ENCODE measurements at places on chromosomes 2 and 18.
A peak's percentile ranks its signal among the peaks of the same experiment; 100 is the strongest.

GRCh38 chr2:219724628-219725027, 97.2 kb downstream of the SLC4A3 start:
- DNase-seq: no peak

DNA sequence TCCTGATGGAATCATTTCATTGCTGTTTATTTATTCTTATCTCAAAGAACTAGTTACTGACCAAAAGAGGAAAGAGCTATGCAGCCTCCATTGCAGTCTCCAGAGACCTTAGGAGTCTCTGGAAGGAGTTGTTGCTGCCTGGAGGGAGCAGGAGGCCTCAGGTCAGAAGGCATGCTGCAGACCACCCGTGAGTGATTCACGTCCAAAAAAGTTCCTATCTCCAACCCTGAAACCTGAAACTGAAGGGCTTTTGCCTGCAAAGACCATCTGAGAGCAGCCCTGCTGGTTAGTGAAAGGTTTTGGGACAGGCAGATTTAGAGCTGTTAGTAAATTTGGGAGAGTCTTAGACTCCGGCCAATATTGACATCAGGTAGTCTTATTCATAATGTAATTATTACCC, 29.1 kb downstream of the SLC25A52 start:
- no peak for DNase-seq

DNA sequence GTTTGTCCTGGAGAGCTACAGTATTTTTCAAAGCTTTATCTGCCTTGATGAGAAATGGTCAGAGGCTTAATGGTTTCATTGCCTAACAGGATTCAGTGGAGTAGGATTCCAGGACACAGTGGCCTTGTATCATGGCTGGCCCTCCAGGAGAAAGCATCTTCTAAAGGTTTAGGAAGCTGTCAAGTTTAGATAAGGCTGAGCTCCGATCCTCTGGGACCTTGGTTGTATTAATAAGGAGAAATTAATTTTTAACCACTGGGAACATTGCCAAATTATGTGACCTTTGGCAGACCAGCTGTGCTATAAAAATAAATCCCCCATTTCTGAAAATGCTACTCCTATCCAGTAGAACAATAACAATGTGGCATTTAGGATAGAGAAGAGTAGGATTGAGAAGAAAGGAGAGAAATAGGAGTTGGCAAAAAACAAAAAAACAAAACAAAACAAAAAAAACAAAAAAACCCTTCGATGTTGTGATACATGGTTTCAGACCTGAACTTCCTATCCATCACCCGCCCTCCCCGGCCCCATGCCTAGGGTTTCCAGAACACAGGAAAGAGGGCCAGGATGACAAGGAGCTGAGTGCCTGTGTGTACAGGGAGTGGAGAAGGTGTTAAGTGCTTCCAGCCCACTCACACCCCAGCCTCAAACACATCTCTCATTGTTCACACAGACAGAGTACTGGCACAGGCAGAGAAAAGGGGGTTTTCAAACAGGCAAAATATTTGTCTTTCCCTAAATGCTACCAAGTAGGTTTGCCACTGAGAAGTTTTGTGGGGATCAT, 6.3 kb downstream of the NRP2 start:
- no peak for DNase-seq

- DNase-seq: no peak
Measured at GRCh38 chr2:83058683-83059082, 1400.4 kb downstream of the SUCLG1 start.

- DNase-seq: no peak
Measured at GRCh38 chr2:27148801-27149439, at the start of gene TCF23. Gene TCF23, plus strand, starts transcription at chr2:27149004. Its CDS starts 130 bp downstream, at chr2:27149134.

GRCh38 chr18:13526519-13526918, 199.8 kb downstream of the FAM210A start:
- DNase-seq: no peak

- DNase-seq: no peak
Measured at GRCh38 chr2:162965191-162965590, 126.6 kb upstream of the KCNH7 start.

DNA sequence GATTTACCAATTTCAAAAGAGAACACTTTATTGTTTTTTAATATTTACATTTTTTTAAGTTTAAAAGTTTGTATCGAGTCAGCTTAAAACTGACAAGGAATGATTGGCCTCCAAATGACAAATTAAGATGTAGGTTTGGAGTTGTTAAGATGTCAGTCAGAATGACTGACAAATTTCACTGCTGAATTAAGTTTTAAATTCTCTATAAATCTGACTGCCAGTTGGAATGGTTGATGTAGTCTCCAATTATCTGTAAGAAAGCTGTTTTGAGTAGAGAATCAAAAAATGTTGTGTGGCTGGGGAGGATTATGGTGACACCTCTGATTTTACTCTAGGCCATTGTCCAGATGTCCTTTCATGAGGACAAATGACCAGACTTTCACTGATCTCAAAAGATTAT, 165.3 kb upstream of the CDH20 start:
- no peak for DNase-seq

DNA sequence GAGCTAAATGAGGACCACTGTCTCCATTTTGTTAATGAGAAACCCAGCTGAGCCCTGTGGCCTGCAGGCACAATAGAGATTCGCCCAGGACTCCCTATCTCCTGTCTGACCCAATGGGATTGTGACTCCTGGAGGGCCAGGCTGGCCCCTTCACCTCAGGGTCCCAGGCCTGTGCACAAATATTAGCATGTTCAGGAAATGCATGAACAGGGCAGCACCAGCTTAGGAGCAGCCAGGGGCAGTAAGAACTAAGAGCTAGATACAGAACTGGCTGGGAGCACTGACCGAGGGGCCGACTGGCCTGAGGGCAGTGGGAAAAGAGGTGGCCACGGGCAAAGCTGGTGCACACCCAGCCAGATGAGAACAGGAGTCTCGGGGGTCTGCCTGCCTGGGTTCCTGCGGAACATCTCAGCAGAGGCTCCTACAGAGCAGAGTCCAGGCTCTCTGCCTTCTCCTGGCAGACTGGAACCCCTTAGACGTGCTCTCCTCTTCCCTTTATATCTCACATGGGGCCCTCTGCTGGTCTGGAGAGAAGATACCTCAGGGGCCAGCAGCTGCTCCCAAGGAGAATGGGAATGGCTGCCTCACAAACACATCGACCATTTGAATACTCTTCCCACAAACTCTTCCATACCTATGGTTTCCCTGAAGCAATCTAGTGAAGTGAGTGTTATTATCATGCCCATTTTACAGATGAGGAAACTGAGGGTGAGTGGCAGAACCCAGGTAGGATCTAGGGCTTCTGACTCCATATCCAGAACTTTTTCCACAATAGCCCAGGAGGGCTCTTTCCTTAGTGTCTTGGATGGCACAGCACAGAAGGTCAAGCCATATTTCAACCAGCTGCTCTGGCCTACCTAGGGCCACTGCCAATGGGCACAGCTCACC, 77.6 kb upstream of the OTOF start:
- no peak for DNase-seq

GRCh38 chr2:38959466-38959865, 69.8 kb downstream of the ARHGEF33 start:
- DNase-seq: no peak

DNA sequence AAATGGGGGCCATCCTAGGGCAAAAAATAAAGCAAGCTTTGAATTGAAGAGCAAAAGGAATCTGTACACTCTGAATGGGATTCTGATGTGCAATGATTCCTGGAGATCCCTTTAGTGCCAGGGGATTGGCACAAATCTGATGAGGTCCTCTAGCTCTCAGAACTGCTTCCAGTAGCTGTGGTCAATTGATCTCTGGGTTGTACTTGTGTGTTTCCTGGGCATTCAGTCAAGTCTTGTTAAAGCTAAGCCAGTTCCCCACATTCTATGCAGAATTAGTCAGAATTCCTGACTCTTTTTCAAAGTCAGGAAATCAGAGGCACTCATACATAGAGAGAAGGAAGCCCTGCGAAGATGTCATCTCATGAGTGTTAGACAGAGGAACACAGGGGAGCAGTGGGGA, 161.3 kb downstream of the DNER start:
- no peak for DNase-seq

DNA sequence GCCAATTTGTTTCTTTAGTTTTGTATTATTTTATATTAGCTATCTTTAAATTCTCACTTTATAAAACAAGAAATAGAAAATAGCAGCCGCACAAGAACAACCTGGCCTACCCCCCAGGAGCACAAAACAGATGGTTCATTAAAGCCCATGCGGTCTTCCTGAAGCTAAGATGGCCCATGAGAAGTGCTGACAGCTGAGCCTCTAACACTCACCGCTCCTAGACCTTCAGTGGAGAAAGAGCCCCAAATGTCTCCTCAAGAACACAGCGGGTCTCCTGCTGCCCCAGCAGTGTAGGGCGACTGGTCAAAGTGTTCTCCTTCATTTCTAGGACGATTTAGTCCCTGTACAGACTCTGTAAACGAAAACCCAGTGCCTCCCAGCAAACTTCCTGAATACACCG, 45.1 kb downstream of the LPIN2 start:
- no peak for DNase-seq

DNA sequence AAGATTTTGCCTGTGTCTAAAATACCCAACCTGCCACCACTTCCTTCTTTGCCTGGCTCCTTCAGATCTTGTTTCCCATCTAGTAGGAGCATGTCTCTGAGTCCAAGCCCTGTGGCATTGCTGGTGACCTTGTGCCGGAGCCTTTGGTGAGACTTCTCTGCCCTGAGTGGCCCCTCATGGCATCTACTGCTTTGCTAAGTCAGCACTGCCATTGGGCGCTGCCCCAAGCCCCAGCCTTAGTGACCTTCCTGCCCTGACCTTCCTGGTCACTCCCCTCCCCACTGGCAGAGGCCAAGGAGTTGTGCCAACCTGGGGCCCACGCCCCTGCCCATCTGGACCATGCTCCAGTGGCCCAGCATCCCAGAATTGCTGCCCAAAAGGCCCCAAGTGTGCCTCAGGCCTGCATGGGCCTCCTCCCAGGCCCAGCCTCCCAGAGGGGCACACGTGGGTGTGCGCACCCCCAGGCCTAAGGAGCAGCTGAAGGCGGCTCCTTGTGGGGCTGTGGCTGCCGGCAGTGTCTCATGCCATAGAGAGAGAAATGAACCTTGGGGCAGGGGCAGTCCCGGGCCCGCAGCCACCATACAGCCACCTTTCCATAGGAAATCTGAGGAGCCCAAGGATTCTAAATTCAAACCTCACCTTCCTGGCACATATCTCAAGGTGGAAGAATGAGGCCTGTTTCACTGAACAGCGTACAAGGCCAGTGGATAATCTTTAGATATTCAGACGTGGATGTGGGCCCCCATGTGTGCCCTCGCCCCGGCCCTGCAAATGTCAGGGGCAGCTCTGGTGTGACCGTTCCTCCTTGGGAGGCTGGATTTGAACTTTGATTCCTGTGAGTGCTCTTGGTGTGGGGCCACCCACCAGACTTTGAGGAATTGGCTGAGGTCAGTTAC, 100.2 kb upstream of the SLC66A3 start:
- no peak for DNase-seq

DNA sequence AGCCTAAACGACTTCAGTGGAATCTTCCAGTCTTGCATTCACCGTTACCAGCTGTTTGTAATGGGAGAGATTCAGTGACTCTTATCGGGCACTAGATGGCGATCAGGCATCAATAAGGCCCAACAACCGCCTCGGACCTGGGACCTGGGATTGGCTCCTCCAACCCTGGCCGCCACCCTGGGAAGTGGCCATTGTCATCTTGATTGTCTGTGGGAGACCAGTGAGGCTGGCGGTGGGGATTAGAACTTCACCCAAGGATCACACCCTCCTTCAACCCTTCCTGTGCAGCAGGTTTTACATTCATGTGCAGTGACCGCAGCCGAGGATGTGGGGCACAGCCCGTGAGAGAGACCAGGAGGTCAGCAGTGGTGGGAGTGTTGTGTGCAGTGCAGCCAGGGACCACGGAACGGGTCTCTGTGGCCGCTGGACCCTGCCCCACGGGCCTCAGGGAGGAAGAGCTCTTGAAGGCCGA, 85.3 kb downstream of the SPP2 start:
- peak; percentile 6 for DNase-seq

GRCh38 chr18:3794537-3795348, 344.8 kb downstream of the TGIF1 start:
- no peak for DNase-seq

GRCh38 chr18:30234755-30235154, 807.8 kb downstream of the DSC3 start:
- DNase-seq: no peak

DNA sequence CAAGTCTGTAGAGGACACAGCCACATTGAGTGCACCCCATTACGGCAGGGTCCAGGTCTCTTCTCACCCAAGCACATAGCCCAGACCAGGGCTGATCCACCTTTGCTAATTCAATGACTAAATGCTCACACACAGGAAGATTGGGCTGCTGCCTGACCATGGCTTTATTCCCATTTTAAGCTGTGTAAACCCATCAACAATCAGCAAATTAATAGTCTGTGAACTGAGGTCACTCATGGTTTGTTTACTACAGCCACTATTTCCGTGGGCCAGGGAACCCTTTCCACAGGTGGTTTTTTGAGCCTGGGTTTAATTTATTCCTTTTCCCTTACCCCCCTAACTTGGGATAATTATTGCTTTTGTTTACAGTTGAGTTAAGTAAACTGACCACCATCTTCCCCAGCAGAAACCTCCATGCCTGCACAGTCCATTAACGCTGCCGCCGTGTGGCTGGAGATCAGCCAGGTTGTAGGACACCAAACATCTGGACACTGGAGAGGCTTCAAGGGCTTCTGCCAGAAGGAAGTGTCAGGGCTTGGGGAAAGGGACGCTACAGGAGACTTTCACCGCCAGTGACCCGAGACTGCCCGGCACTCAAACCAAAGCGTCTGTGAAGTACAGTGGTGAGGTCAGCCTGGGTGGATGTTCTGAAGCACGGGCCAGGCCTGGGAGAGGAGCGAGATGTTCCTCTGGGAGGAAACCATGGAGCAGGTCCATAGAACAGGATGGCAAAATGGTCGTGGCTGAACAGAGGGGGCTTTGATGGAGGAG, 282.9 kb downstream of the DYSF start:
- DNase-seq: no peak

- DNase-seq: no peak
Measured at GRCh38 chr18:78876868-78877267, 102.8 kb upstream of the SALL3 start.

DNA sequence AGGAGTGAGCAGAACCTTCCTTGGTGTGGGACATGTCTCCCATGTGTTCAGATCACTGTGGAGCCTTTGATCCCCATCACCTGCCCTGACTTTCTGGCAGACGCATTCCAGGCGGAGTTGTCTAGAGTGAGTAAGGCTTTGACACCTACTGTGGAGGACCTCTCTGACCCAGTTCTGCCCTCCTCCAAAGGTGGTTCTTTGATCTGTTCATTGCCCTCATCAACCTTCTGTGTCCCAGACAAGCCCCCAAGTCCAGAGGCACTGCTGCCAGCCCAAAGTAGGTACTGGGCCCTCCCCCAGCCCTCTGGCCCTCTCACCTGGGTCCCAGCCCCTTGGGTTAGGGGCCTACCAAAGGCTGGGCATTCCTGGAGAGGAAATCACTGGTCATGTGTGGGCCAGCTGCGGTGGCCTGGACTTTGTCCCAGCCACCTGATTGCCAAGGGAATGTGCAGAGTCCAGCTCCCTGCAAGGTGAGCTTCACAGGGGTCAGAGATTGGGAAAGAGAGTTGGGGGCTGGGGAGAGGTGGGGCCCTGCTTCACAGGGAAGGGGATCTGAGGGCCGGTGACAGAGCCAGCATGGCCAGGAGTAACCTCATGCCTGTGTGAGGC, 12.1 kb upstream of the FAHD2A start:
- no peak for DNase-seq
